CD4-positive, CD25-positive, alpha-beta regulatory T cell (primary cell): ENCODE measurements at places on chromosomes 3 and 15.
A peak's percentile ranks its signal among the peaks of the same experiment; 100 is the strongest.

DNA sequence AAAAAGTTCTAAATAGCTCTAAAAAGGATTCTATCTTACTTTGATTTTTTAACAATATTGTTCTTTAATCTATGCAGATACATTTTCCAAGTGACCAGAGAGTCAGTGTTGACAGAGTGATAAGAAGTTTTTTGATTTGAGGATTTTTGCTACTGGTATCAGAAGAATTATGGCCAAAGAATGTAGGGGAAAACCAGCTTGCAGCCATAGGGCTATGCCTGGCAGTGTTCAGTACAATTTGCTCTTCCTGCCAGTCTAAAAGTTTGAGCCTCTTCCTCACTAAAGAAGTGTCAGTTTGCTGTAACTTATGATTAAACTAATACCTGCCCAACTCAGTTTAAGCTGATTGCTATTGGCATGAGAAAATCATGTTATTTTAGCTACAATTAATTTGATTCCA is 35.3 kb upstream of the FSIP1 start:
- DNase-seq: no peak

GRCh38 chr3:149992416-149993058 is 21.8 kb upstream of the PFN2 start:
- no peak for DNase-seq

DNA sequence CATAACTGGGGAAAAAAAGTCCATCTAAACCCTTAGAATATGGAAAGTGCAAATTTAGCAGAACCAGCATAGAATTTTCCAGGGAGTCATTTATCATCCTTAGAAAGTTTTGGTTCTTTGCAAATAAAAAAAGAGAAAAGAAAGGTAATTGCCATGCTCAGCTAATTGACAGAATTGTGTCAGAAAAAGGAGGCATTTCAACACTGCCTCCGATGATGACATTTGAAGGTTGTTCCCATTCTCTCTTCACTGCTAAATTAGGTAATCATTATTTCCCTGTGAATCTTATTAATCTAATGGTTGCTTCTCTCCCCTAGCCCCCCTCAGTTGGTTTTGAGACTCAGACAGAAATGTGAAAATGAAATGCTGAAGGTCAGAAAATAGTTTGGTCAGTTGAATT is 139.2 kb downstream of the PDCD6IP start:
- no peak for DNase-seq

DNA sequence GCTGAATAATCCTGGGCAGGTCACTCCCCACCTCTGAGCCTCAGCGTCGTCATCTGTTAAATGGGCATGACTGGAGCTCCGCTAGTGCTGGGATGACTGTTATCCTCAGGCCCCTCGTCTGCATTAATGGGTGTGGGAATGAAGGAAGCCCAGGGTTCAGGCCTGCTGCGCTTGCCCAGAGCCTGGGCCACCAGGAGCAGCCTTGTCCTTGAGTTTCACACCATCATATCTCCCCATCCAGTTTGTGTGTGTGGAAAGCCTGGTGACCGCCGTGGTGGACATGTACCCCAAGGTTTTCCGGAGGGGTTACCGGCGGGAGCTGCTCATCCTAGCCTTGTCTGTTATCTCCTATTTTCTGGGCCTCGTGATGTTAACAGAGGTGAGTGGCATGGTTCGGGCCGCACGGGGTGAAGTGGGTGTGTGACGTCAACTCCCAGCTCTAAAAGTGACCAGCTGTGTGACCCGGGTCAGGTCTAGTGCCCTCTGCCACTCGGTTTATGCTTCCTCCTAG is 63.5 kb upstream of the SLC6A1 start:
- DNase-seq: no peak

DNA sequence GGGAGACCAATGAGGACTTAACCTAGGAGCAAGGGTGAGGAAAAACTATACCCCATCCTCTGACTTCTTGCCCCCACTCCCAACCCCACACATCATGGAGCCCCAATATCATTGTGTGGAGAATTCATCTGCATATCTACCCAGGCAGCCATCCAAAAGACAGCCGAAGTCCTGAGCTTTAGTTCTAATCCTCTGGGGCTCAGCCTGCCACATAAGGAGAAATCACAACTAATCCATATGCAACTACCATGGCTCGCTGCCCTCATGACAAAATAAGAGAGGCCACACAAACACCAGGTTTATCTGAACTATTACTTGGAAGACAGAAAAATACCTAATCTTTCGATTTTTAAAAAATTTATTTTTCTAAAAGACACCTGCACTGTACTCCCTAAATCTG is 17.7 kb downstream of the HEXA start:
- no peak for DNase-seq

- no peak for DNase-seq
Observed at GRCh38 chr3:187618722-187619121, 51.5 kb downstream of the SST start.

GRCh38 chr15:41510728-41511127 is 2.9 kb downstream of the LTK start:
- DNase-seq: no peak

DNA sequence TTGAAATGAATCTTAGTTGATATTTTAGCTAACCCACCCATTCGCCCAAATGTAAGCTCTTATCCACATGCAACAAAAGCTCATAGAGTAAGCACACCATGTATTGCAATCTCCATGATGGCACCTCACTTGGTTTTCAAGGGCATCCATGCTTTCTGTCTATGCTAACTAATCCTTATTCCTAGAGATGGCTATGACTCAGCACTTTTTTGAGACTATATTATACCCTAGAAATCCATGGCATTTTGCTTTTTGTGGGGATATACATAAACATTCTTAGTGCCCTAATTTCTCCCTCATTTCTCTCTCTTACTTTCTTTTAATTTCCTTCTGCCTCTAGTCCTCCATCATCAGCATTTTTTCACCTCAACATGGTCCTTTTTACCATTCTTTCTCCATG is 168.5 kb upstream of the STT3B start:
- DNase-seq: no peak

DNA sequence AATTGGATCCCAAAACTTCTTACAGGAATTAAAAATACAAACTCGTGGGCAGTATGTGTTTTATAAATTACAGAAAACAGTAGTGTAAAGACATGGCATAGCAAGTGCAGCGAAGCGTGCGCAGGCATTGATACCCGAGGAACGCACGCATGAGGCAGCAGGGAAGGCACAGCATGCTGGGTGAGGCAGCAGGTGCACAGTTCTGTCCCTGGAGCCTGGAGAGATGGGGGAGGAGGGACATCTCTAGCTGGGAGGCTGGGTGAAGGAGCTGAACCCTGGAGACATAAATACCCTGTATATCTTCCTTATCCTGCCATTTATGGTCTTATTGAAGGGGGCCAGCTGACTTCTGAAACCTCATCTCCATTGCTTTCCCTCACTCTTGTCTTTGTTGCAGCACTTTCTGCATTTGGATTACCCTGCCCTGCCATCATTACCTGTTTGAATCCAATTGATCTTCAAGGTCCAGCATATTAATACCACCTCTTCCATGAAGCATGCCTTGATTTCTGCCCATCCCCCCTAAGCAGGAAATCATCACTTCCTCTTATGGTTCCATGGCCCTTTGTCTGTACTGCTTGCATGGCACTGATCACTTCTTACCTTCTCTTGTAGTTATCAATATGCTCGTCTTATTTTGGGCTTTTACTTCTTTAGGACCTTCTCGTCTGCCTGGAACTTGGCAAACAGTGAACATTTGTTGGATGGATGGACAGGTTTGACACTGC is 20.5 kb downstream of the LPP start:
- no peak for DNase-seq

DNA sequence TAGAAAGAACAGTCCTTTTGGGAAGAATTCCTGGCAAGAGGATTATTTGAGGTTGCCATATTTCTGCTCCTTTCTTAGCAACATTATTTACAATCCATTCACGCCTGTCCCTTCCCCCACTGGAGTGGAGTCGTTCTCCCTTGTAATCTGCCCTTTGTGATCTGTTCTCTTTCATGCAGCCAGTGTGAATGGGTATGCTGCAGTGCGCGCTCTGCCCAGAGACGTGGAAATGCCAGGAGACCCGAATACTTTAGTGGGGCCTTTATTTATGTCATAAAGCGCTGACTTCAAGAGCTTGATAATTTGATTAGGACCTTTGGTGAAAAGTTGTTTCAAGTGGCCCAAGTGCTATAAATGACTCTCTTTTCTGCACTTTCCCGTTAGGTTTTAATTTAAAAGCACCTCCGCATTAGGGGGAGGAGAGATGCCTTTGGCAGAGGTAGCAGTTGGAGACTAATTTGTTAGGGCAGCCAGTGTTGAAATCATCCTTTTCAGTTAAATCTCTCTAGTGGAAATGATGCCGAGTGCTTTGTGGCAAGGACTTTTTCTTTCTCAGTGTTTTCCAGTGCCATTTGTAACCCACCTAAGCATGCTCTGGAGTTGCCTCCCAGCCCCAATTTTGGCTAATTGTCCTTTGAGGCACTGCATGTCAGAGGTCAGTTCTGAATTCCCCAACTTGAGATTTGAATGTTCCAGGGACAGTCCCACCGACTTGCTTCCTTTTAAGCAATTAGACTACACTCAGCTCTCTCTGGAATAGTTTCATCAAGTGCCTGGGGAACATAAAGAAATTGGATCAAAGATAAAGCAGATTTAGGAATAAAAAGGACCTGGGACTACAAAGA is 52.4 kb downstream of the PSMD6 start:
- no peak for DNase-seq

- no peak for DNase-seq
Observed at GRCh38 chr3:18047052-18047451, 304.6 kb upstream of the TBC1D5 start.

DNA sequence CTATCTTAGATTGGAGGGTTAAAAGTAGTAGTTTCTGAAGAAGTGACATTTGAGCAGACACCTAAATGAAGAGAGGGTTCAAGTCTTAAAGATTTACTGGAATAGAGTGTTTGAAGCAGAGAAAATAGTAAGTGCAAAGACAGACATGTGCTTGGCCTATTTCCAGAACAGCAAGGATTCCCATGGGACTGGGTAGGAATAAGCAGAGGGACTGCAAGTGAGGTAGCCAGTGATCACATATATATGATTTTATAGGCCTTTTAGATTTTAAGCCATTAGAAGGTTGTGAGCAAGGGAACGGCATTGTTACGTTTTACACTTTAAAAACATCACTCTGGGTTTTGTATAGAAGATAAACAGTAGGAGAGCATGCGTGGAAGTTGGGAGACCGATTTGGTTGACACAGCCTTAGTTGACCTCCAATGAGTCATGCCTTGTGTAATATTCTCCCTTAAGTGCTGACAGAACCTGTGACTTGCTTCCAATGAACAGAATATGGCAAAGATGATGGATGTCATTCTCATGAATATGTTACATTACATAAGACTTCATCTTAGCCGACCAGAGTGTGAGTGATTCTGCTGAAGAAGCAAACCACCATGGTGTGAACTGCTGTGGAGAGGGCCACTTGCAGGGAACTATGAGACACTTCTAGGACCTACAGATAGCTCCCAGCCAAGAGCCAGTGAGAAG is 37.1 kb upstream of the SLC4A7 start:
- DNase-seq: no peak

DNA sequence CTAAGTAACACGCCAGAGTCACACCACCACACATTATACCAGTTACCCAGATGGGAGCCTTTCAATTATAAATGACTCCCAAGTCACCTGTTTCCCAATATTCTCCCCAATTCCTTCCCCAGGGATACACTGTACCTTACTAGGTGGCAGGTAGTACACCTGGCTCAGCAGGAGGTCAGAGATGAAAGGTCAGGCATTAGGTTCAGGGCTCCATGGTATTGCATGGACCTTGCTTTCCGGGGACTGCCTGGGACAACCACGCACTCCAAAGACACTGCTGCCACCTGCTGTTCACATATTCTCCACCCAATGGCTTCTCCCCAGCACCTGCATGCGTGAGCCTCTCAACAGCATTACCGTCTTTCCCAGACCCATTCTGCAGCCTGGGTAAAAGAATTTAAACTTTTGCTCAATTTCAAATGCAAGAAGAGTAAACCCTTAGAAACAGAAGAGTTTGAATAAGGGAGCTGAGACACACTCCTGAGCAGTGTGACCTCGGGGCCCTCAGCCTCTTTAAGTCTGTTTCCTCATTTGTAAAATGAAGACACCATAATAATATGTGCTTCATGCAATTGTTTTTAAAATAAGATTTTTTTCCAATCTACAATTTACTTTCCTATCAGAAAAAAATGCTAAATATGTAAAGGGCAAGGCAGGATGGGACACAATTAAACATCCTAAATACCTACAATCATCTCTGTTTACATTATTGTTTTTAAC is 28.0 kb upstream of the LACTB start:
- DNase-seq: peak; percentile 43

DNA sequence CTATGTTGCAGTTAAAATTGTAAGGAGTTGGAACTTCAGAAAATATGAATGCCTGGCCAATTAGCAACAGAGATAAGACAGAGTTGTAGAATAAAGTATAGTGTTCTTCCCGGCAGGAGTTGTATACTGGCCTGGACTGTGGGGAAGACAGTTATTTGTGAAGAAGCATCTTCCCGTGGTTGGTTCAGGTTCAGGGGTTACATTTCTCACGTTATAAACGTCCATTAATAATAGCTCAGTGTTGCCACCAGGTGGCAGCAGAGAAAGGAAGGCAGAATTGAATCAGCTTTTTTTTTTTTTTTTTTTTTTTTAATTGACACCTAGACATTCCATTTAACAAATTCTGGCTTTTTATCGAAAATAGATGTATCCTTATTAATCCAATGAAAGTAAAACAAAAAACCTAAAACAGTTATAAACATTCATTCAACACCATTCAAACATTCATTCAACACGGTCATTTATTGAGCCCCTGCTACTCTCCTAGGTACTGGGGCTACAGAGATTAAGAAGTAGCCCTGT is 66.4 kb upstream of the NR2E3 start:
- peak; percentile 54 for DNase-seq

DNA sequence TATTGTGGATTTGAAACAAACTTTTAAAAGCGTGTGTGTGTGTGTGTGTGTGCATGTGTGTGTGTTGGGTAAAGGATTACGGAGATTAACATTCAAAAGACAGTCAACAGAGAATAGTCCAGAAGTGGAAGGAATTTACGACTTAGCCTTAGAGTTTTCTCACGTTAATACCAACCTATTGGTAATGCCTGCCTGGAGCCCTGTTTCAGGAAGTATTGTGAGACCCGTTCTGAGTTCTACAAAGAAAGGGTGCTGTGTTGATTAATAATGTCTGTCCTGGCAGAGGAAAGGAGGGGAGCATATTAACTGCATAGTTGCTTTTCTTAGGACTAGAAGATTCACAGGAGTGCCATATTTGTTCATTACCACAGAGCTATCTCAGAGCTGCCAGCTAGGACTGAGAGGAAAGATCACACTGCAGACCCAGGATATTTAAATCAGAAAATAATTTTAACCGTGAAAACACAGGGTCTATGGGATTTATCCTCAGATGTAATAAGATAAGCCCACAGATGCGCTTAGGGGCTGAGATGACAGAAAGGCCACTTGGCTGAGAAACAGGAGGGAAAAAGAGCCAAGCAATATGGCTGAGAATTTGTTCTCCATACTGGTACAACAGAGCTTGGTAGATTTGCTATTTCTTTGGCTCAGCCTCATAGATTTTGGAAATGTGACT is 40.5 kb upstream of the FRMD4B start:
- DNase-seq: no peak

- DNase-seq: no peak
Observed at GRCh38 chr15:69104050-69104750, 56.2 kb upstream of the GLCE start.
